ENCODE measurements at places on chromosomes 1 and 21.
A peak's percentile ranks its signal among the peaks of the same experiment; 100 is the strongest.

GRCh38 chr21:34734696-34735095, 65.9 kb downstream of the CLIC6 start:
- no peak for DNase-seq

- DNase-seq = peak; percentile 16
These were observed 897 bp downstream of the SLC25A24 start for GRCh38 chr1:108199201-108199691.

- DNase-seq = no peak
These were observed 34.5 kb downstream of the OR10R2 start for GRCh38 chr1:158506369-158506987.

DNA sequence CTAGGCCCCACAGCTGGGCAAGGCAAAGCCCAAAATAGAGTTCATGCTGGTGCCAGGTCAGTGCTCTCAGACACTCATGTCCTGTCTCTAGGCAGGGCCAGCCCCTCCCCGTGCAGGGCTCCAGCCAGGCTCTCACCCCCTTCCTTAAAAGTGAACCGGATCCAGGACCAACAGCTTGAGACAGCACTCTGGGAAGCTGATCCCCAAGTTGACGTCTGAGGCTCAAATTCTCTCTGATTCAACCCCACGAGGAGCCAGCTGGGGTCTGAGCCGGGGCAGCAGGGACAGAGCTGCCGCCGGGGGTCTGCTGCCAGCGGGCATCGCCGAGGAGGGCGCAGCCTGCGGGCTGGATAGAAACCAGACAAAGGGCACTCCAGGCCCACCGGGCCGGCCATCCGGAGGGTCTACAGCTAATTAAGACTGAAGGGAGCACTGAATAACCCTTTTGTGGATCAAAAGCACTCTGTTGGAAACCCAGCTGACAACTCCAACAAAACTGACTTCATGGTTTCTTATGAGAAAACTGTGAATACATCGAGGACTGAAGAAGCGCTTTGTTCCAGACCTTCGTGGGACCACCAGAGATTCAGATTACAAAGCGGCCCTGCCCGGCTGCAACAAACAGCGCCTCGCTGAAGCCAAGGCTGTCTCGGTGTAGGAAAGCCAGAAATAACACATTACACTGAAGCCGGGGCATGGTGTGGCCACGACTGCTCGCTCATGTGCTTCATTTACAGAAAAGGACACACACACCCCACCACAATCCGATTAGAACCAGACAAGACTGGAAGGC, 95.8 kb downstream of the PSMG1 start:
- no peak for DNase-seq

- DNase-seq = no peak
These were observed 862 bp upstream of the DIPK1A start for GRCh38 chr1:92961896-92962752.

GRCh38 chr1:159556931-159557369, 21.1 kb upstream of the OR10J5 start:
- no peak for DNase-seq

GRCh38 chr1:47812904-47813514, 184.2 kb downstream of the TRABD2B start:
- DNase-seq = no peak

- no peak for DNase-seq
These were observed 688 bp downstream of the PTTG1IP start for GRCh38 chr21:44872649-44873355.

- no peak for DNase-seq
These were observed 36.0 kb upstream of the GPR37L1 start for GRCh38 chr1:202086579-202087350.

GRCh38 chr1:86956221-86956620, 41.8 kb downstream of the HS2ST1 start:
- no peak for DNase-seq

DNA sequence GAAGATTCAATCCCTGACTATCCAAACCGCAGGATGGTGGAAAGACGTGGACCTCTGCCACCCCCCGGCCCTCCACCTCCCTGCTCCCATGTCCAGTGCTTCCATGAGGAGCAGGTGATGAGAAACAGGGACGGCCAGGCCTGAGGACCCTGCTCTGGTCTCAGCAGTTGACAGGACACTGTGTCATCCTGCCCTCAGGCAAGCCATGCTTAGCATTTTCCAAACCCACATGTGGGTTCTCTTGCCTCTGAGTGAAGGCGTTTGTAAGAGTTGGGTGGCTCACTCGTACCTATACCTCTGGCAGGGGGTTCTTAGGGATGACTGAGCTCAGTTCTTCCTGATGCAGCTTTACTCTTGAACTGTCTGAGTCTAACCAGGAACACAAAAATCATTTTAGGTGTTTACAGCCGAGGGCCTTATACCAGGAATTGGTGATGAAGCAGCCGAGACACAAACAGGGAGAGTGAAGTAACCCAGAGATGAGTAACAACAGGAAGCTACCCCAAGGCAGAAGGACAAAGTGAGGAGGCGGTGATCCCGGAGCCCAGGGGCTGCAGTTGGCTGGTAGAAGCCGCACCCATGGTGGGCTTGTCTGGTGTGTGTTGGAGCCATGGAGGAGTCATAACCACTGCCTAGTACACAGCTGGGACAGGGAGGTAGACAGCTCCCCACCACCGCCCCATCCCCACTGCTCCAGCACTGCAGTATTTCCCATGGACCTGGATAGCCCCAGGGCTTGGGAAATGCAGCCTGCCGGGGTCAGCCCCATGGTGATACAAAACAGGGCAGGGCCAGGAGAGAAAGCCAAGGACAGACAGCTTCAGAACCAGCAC, 21.4 kb downstream of the MYBPH start:
- no peak for DNase-seq

DNA sequence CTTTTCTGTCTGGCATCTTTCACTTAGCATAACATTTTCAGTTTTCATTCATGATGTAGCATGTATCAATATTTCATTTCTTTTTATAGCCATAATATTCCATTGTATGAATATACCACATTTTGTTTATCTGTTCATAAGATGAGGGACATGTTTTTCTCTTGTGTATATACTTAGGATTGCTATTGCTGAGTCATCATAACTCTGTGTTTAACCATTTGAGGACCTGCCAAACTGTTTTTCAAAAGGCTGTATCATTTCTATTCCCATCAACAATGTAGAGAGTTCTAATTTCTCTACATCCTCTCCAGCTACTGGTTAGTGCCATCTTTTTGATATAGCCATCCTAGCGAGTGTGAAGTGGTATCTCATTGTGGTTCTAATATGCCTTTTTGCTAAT, 26.2 kb downstream of the MPZL1 start:
- no peak for DNase-seq

- no peak for DNase-seq
These were observed 65.6 kb downstream of the NTPCR start for GRCh38 chr1:233015965-233016364.

GRCh38 chr21:20949884-20950283, 48.3 kb upstream of the NCAM2 start:
- DNase-seq = no peak

GRCh38 chr1:150917387-150917786, 8.8 kb upstream of the SETDB1 start:
- DNase-seq = no peak

DNA sequence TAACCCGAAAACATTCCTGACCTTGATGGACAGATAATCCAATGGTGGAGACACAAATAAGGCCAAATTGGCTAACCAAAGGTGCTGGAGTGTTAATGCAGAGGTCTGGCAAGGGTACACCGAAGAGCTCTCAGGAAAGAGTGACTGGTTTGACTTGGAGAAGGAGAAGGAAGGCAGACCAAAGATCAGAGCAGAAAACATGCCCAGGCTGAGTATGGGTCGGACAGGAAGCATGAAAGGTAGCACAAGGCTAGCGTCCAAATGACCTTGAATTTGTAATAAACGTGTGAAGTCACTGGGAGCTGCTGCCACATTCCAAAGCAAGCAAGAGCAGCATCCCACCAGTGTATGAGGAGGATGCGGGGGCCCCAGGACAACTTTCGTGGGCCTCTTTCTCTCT, 45.7 kb downstream of the APP start:
- no peak for DNase-seq

- no peak for DNase-seq
These were observed 131.2 kb downstream of the PLXNA2 start for GRCh38 chr1:208113011-208113410.

- DNase-seq = no peak
These were observed 199.9 kb upstream of the FMN2 start for GRCh38 chr1:239891621-239892358.

- no peak for DNase-seq
These were observed 224.0 kb upstream of the SNX7 start for GRCh38 chr1:98437540-98437939.

- DNase-seq = no peak
These were observed 46.0 kb downstream of the LDLRAD2 start for GRCh38 chr1:21857840-21858670.

GRCh38 chr1:11952455-11953109, 18.1 kb downstream of the PLOD1 start:
- DNase-seq = no peak

- no peak for DNase-seq
These were observed 18.1 kb downstream of the TFAP2E start for GRCh38 chr1:35591211-35591610.

- DNase-seq = peak; percentile 52
These were observed 37.3 kb upstream of the TMEM222 start for GRCh38 chr1:27284425-27285273.

- no peak for DNase-seq
These were observed 129.2 kb downstream of the DHRS3 start for GRCh38 chr1:12488666-12489354.

- DNase-seq = no peak
These were observed 80.6 kb downstream of the PAPPA2 start for GRCh38 chr1:176543360-176544129.

- DNase-seq = no peak
These were observed 70.1 kb upstream of the NRIP1 start for GRCh38 chr21:15134701-15135470.

DNA sequence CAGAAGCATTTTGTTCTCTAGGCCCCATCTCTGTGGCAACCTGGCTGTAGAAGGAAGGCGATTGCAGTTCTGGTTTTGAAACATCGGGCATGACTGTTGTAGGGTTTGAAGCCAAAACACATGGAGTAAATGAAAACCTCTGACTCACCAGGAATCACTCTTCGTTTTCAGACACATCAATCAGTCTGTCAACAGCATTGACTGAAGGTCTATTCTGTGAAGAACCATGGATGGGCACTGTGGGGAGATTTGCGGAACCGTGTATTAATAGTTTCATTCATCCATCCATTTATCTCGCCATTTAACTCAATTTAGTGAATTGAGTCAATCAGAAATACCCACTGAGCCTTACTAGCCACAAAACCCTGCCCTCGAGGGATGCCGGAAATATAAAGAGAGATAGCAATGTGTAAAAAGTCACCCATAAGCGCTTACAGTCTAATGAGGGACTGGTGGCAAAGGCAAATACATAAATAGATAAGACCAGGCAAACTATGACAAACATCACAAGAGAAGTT, 364.6 kb upstream of the PROX1 start:
- no peak for DNase-seq

GRCh38 chr1:209402697-209403096, 180.8 kb upstream of the CAMK1G start:
- DNase-seq = no peak

- DNase-seq = no peak
These were observed 36.0 kb downstream of the AGL start for GRCh38 chr1:99886179-99886578.

DNA sequence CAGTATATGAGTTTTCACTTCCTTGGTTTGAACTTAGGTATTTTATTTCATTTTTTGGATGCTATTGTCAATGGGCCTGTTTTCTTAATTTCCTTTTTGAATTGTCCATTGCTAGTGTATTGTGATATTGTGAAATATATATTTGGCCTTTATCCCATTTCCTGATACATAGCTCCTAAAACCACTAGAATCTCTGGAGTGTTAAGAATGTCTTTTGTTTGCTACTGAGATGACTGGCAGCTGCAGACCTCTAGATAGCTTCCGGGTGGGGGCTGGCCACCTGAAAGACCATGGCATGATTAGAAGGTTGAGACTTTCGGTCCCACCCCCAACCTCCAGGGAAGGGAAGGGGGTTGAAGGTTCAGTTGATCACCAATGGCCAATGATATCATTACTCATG, 245.4 kb downstream of the KCNJ6 start:
- DNase-seq = no peak

DNA sequence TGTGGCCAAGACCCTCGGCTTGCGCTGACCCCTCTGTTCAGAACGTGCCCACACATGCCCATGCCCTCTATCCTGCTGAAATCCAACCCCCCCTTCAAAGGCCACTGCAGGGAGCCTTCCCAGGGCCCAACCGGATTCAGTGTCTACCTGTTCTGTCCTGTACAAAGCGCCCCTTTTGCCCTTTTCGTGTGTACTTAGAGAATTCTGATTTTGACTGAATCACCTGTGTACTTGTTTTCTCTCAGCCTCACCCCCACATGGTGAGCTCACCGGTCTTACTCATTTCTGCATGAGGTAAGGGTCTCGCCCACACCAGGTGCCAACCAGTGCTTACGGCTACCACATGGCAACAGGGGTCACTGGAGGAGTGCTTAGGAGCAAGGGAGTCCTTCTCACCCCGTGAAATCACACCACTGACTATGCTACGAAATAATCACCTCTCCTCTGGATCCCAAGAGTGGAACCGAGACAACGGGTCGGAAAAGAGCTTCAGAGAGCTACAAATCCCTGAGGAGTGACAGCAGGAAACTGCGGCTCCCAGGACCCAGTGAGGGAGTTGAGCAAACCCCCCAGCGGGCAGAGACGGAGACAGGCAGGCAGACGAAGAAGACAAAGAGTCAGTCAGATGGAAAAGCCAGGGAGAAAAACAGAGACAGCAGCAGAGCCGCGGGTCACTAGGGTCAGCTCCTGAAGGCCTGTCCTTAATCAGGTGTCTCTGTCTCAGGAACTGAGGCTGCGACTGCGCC, 2.1 kb upstream of the S100A2 start:
- DNase-seq = no peak

- no peak for DNase-seq
These were observed 664 bp downstream of the SLAMF1 start for GRCh38 chr1:160646180-160646579.

DNA sequence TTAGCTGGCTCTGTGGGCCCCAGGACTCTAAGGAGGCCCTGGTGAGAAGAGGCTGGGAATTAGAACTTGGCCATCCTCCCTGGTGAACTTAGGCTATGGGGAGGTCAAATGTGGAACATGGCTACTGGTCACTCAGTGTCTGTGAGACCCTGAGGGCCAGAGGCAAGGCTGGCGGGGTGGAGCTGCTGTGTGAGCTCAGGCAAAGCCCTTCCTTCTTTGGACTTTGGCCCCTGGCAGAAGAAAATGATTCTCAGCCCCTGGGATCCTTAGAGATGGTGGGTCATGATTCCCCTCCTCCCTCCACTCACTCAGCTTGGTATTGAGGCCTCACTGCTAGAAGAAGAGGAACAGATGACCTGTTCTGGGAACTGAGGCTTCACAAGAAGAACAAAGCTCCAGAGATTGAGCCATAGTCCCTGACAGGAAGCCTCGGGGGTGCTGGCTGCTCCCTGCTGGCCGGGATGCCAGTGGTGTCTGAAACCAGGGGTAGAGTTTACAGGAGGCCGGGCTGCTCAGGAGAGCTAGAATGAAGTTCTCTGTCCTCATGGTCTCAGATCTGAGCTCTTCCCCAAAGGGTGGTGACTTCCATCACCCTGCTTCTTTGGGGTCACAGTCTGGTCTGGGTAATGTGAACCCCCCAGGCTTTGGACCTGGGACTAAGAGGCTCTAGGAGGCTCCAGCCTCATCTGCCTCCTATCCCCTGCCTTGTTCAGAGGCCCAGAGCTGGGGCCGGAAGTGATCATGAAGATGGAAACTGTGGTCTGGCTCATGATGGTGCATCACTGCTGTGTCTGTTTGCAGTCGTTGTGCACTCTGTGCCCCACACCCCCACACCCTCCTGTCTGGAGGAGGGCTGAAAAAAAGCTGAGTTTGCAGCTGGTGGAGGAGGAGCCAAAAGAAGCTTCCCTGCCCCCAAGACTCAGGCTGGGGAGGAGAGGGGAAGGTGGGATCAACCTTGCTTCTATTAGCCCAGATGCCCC, 905 bp downstream of the BTBD19 start:
- no peak for DNase-seq
